ENCODE measurements at places on chromosomes 6 and 20.

- no peak for DNase-seq
Observed at GRCh38 chr6:1778686-1779235, 169.0 kb downstream of the FOXC1 start.

DNA sequence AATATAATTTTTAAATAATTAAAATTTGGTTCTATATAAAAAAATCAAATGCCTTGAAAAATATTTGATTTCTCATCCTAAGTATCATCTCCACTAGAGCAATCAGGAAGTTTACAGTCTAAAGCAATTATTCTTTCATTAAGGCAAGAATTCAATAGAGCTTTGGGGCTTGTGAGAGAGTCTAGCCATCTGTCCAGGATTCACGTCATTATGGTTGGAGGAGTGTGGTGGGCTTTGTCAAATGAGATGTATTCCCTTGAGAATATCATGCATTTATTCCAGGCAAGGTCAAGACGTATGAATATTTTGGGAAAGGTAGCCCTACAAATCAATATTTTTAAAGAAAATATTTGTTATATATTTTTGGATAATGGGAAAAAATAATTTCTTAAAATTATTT lies 132.4 kb downstream of the ELOVL4 start:
- no peak for DNase-seq

DNA sequence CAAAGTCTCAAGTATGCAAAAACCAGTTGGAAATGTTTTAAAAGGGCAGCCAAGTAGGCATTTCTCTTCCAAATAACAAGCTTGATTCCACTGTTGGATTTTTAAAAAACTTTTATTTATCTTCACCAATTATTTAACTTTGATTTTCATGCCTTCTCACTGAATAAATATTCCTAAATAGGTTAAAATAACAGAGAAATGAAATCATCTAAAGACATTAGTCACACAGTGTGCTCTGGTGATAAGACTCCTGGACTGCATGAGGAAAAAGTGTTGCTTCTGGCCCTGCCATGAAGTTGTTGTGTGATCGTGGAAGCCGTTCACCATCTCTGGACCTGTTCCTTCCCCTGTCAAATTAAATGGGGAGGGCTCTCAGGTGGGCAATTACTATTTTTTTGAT lies 33.8 kb upstream of the IGF2R start:
- DNase-seq = peak; percentile 17

DNA sequence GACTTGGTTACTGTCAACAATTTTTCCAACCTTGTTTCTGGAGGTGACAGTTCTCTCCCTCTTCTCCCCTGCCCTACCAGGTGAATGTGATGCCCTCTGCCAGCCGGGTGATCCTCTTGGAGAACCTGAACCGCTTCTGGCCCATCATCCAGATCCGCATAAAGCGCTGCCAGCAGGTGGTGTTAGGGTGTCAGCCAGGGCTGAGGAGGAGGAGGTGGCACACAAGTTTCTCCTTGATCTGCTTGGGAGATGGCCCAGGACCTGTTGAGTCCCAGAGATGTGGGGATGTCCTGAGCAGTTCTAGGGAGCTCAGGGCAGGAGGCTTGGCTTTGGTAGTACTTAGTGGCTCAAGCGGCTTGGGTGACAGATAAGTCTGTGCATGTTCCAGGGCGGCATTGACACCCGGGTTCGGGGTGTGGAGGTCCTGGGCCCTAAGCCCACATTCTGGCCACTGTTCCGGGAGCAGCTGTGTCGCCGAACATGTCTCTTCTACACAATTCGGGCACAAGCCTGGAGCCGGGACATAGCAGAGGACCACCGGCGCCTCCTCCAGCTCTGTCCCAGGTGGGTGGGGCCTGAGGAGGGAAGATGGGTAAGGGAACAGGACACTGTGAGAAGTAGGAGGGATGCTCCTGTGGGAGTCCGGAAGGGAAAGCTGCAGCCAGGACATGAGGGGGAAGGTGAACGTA lies 21.2 kb downstream of the CUL9 start:
- DNase-seq = no peak

DNA sequence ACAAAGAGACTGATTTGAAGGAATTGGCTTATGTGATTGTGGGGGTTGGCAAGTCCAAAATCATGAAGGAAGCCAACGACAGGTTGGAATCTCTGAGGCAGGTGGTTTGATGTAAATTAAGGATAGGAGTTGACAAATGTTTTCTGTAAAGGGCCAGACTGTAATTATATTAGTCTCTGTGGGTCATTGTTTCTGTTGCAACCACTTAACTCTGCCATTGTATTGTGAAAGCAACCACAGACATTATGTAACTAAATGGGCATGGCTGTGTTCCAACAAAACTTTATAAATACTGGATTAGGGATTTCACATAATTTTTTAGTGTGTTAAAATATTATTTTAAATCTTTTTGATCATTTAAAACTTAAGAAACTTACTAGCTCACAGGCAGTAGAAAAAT lies 199.2 kb upstream of the MYLIP start:
- DNase-seq = no peak

- no peak for DNase-seq
Observed at GRCh38 chr20:50220894-50221365, 30.3 kb downstream of the CEBPB start.

- no peak for DNase-seq
Observed at GRCh38 chr6:98825600-98826230, 8.7 kb upstream of the POU3F2 start.
